ENCODE measurements at places on chromosomes 1 and 21. TPM values are rescaled to one million over a fixed set of nuclear protein-coding genes. Genes with fewer than 3 reads are reported as not detected.

The NIPAL3 gene
- 28.8 TPM for total RNA-seq

The RNU1-2 gene
- 1,905 TPM for total RNA-seq

The MTARC2 gene
- 9.1 TPM for total RNA-seq

The HTR6 gene
- not detected for total RNA-seq
